ENCODE measurements at places on chromosomes 3 and 15. TPM values are rescaled to one million over a fixed set of nuclear protein-coding genes. Genes with fewer than 3 reads are reported as not detected.

GRCh38 chr3:5053021-5053831 is 68.9 kb upstream of the ARL8B start:
- H3K27ac ChIP-seq = peak overlapping the region; percentile 20
- peaks cover 48% of the 10 kb centered on the region for H3K4me1 ChIP-seq
- H3K36me3 ChIP-seq = no peaks in the 10 kb centered on the region
- no peak overlapping the region for H3K4me3 ChIP-seq
- H3K27me3 ChIP-seq = no peaks in the 10 kb centered on the region

GRCh38 chr3:187002915-187003314 is 72.6 kb downstream of the ST6GAL1 start:
- H3K27ac ChIP-seq = no peak overlapping the region
- no peak overlapping the region for H3K4me3 ChIP-seq
- H3K4me1 ChIP-seq = peaks cover 75% of the 10 kb centered on the region
- no peaks in the 10 kb centered on the region for H3K27me3 ChIP-seq
- DNase-seq = no peak

DNA sequence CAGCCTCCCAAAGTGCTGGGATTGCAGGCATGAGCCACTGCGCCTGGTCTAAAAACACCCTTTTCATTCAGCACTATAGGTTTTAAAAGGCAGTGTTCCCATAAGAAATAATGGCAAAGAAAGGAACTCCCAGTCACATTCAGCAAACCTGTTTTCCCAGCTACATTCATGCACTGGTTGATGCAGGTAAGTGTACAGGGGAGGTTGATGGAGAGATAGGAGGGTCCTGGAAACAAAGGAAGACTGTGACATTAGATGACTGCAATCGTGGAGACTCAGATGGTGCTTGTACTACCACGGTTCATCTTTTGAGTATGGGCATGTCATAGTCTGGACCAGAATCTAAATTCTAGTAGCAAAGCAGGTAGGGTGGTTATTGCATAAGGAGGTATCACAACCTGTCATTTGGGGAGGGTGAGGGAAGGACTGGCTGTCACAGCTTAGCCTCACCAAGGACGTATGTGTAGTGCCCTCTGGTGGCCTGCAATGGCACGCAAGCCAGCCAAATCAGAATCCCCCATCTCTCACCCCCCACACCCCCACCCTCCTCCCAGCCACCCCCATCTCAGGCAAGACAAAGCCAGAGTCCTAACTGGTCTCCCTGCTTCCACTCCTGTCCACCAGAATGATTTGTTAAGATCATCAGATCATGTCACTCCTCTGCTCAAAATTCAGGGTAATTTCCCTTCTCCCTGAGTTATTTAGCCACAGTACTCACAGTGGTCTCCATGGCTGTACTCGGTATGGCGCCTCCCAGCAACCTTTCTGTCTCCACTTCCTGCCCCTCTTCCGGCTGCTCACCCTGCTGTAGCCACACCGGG is 28.8 kb upstream of the UBL7 start:
- H3K4me3 ChIP-seq = no peak overlapping the region
- DNase-seq = peak; percentile 84
- peaks cover 6% of the 10 kb centered on the region for H3K4me1 ChIP-seq
- H3K36me3 ChIP-seq = peaks cover 9% of the 10 kb centered on the region
- no peak overlapping the region for H3K27ac ChIP-seq

- peaks cover 29% of the 10 kb centered on the region for H3K4me1 ChIP-seq
- H3K27ac ChIP-seq = peak overlapping the region; percentile 93
- H3K4me3 ChIP-seq = peak overlapping the region; percentile 91
- H3K27me3 ChIP-seq = no peaks in the 10 kb centered on the region
- DNase-seq = no peak
- peaks cover 13% of the 10 kb centered on the region for H3K36me3 ChIP-seq
Observed at GRCh38 chr3:88058306-88058580, 562 bp downstream of the CGGBP1 start.

DNA sequence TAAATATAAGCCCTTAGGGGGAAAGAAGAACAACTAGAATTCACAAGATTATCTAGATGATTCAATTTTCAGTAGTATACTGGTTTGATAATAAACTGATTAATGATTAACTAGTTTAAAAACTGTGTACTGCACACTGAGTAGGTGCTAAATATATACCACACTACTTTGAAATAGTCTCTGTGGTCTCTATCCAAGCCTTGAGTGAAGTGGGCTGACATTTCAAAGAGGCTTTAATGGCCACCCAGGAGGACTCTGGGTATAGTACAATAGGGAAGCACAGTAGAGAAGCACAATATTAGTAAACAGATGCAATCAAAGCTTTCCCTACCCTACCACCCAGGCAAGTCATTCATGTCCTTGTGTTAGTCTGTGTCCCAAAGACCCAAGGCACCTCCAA is 46.7 kb downstream of the FILIP1L start:
- no peak overlapping the region for H3K27ac ChIP-seq
- H3K4me3 ChIP-seq = no peak overlapping the region
- peaks cover 37% of the 10 kb centered on the region for H3K4me1 ChIP-seq
- H3K27me3 ChIP-seq = no peaks in the 10 kb centered on the region
- H3K36me3 ChIP-seq = no peaks in the 10 kb centered on the region

DNA sequence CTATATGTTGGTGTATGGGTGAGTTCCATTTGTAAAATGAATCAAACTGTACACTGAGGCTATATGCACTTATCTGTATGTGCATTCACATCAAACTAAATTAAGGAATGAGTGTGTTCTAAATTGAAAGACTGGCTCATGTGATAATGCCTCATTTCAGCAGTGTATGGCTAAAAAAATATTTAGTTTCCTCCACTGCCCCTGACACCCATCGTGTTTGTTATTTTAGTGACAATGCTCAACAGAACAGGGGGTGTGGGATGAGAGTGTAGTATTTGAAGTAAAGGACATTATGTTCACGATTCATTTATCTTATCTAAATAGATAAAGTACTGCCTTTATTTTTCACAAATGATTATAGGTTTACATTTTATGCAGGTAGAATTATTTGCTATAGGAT is 301.1 kb upstream of the ARPP21 start:
- no peak overlapping the region for H3K4me3 ChIP-seq
- no peaks in the 10 kb centered on the region for H3K4me1 ChIP-seq
- no peaks in the 10 kb centered on the region for H3K27me3 ChIP-seq
- DNase-seq = no peak

DNA sequence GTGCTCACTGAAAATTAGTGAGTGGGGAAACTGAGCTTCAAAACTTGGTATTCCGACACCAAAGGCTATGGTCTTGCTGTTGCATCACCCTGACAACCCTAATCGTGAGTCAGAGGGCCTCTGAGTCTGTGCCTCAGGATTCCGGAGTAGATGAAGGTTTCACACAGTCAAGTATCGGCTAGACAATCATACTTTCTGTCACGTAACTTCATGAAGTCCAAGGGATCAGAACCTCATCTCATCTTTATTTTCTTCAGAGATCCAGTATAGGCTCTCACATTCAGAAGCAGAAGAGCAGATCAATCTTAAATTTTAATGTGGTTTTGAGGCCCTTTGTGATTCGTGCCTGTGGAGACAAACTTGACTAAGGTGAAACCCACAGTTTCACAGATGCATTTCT is 26.1 kb upstream of the NECTIN3 start:
- H3K27ac ChIP-seq = no peak overlapping the region
- DNase-seq = no peak
- H3K36me3 ChIP-seq = no peaks in the 10 kb centered on the region
- H3K4me1 ChIP-seq = no peaks in the 10 kb centered on the region
- no peak overlapping the region for H3K4me3 ChIP-seq

- H3K36me3 ChIP-seq = no peaks in the 10 kb centered on the region
- no peak overlapping the region for H3K27ac ChIP-seq
- H3K4me1 ChIP-seq = no peaks in the 10 kb centered on the region
- H3K27me3 ChIP-seq = no peaks in the 10 kb centered on the region
- DNase-seq = no peak
Observed at GRCh38 chr15:57881972-57882371, 175.5 kb downstream of the POLR2M start.

GRCh38 chr3:184598574-184598927 is 37.0 kb downstream of the EPHB3 start:
- no peak overlapping the region for H3K27ac ChIP-seq
- no peak overlapping the region for H3K4me3 ChIP-seq
- no peak for DNase-seq
- no peaks in the 10 kb centered on the region for H3K36me3 ChIP-seq
- peaks cover 1% of the 10 kb centered on the region for H3K27me3 ChIP-seq
- H3K4me1 ChIP-seq = peaks cover 29% of the 10 kb centered on the region

DNA sequence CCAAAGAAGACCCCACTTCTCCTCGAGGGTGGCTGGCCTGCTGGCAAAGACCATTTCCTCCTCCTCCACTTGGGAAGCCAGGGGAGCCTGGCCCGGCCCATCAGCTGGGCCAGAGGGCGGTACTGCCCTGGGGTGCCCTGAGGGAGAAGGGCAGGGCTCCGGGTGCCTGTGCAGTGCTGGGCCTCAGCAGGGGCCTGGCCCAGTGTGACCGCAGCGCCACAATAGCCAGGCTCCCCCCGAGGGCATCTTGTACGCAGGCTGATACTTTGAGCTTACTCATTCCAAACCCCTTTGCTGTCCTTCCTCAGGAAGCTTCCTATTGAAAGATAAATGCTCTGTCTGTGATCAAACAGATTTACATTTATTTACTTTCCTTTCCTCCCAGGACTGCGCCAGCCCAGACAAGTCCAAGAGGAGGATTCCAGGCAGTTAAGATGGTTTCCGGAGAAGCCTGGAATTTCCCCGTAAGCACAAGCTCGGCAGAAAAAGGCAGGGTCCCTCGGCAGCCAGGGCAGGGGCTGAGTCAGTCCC is 240.1 kb downstream of the XXYLT1 start:
- H3K4me1 ChIP-seq = peaks cover 5% of the 10 kb centered on the region
- H3K27me3 ChIP-seq = no peaks in the 10 kb centered on the region
- DNase-seq = no peak
- H3K4me3 ChIP-seq = no peak overlapping the region

DNA sequence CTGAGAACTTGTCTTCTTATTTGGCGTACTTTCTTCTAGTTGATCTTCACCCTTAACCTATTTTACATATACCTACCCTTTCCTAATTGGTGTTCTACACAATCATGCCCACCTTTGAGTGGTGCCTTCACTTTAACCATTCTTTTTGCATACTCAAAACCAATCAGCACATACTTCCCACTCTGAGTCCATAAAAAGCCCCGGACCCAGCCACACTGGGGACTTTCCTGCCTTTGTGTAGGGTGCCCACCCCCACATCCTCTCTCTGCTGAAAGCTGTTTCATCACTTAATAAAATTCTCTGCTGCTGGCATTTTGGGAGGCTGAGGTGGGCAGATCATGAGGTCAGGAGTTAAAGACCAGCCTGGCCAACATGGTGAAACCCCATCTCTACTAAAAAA is 15.9 kb upstream of the CHST2 start:
- no peak overlapping the region for H3K27ac ChIP-seq
- DNase-seq = no peak
- H3K4me1 ChIP-seq = no peaks in the 10 kb centered on the region
- H3K4me3 ChIP-seq = no peak overlapping the region

- peaks cover 25% of the 10 kb centered on the region for H3K27me3 ChIP-seq
- DNase-seq = no peak
- no peak overlapping the region for H3K4me3 ChIP-seq
Observed at GRCh38 chr15:60020736-60021135, 16.6 kb downstream of the FOXB1 start.

Gene ZNF654
- polyA plus RNA-seq = 3.8 TPM

Gene SLC22A14
- 0.17 TPM for polyA plus RNA-seq

Gene ZMYND10
- polyA plus RNA-seq = 1.6 TPM

Gene HRH1
- 0.29 TPM for polyA plus RNA-seq

Gene MME
- polyA plus RNA-seq = 0.50 TPM

Gene TOPBP1
- polyA plus RNA-seq = 11.2 TPM
